ENCODE measurements at places on chromosomes 16 and 17.

DNA sequence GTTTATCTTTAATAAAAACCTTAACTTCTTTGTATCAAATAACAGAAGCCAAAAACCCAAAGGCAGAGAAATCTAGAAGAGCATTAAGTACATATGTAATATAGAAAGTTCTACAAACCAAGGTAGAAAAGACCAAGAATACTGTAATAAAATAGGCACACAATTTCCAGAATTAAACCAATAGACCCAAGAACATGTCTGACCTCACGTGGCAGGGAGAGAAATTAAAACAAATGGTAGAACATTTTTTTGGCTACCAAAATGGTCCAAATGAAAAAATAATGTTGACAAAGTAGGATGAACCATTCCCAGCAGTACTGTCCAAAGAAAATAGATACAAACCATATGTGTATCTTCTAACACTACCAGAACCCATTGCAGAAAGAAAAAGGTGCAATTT lies 183.5 kb downstream of the CPPED1 start:
- no peak for DNase-seq

DNA sequence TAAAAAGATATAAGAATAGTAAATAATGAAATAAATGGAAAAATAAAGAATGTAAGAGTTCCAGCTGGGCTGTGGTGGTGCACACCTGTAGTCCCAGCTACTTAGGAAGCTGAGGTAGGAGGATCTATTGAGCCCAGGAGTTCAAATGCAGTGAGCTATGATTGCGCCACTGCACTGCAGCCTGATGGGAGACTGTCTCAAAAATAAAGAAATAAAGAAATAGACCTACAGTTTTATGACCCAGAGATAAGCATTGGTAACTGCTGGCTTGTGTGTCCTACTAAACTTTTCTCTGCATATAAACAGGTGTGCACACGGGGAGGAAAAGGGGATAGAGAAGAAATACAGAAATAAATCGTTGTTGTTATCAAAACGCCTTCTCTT lies 7.8 kb upstream of the PDP2 start:
- DNase-seq = no peak

DNA sequence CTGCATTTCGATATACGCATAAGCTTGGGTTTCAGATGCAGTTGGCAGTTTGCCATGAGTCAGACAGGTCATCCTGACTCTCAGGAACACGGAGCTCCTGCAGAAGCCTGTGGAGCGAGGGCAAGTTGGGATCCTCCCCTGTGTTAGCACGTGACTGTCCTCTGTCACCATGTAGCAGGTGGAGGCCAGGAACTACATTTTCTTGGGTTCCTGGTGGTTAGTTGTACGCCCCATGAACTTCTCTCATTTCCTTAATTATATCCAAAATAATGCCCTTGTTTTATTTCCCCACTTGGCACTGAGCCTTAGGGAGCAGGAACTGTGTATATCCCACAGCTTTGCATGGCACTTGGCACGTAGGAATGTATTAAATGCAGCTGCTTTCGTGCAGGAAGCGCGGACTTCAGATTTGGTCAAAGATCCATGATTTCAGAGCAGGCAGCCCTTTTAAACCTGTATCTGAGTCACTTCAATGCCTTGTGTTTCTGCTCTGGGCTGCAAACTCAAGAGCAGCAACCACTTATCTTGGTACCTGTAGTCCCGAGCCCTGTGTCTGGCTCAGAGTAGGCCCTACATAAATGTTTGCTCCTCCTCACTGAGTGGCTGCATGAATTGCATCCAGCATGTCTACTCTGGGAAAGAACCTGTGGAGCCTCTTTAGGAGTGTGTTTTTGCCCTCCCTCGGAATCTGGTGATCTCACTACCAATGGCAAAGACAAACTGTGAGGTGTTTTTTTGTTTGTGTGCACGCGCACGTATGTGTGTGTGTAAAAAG lies 428.4 kb downstream of the MAF start:
- DNase-seq = no peak

DNA sequence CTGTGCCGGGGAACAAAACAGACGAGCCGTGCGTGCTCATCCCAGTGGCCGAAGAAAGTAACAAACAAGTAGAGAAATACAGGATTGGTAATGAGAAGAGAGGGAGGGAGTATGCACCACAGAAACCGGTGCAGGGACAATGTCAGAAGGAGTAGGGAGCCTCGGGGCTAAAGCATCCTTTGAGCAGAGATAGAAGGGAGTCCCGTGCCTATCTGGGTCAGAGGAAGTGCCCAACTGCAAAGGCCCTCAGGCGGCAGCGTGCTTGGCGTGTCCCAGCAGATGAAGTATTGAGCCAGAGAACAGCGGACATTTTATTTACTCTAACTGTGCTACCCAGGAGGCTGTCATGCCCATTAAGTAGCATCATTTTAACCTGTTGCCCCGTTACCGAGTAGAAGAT lies 114.9 kb upstream of the CACNG5 start:
- DNase-seq = no peak

GRCh38 chr17:66679631-66680517 lies 155.0 kb upstream of the CACNG5 start:
- DNase-seq = no peak

Data from stimulated activated naive CD4-positive, alpha-beta T cell (primary cell).